Pancreas (tissue), 10 donors: ENCODE measurements at places on chromosomes 11 and 22.

DNA sequence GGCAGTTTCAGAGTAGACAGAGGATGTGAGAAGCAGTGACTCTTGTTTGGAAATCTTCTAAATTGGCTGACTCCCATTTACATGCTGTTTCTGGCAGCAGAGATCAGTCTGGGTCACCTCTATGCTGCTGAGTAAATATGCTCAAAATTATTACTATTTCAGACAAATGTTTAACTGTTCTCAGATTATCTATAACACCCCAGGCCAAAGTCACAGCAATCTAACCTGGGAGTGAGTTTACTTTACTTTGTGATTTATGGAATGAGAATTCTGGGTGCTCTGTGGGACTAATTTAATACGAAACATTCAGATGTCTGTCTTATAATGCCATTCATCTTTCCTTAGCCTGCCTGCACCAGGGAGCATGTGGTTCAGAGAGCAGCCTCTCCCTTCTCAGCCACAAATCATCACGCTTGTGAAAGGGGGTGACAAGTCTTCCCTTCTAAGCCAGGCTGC, 282.5 kb upstream of the MPPED2 start:
- DNase-seq = no peak

DNA sequence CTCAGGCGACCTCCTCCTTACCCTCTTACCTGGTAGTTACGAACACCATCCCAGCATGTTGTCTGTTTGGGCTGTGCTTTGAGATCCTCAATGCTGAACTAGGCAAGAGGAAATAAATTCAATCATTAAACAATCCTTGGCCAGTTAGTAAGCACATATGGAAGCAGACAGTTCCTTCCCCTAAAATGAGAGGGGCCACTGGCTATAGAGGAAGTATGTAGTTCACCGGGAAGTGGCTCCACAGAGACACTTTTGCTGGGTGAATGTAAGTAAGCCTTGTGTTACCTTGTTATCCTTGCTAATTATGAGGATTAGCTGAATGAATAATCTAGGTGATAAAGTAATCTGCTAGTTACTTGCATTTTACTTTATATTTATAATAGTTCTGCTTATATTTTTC, 2.9 kb downstream of the THYN1 start:
- no peak for DNase-seq

- DNase-seq = no peak
These were observed 7.2 kb downstream of the RPL27A start for GRCh38 chr11:8689726-8690255.

- DNase-seq = no peak
These were observed 86.8 kb downstream of the SLC1A2 start for GRCh38 chr11:35332524-35332923.

- no peak for DNase-seq
These were observed 82.0 kb upstream of the OR5AK2 start for GRCh38 chr11:56906683-56907148.

GRCh38 chr22:44033694-44034093, 9.6 kb downstream of the PARVB start:
- no peak for DNase-seq

DNA sequence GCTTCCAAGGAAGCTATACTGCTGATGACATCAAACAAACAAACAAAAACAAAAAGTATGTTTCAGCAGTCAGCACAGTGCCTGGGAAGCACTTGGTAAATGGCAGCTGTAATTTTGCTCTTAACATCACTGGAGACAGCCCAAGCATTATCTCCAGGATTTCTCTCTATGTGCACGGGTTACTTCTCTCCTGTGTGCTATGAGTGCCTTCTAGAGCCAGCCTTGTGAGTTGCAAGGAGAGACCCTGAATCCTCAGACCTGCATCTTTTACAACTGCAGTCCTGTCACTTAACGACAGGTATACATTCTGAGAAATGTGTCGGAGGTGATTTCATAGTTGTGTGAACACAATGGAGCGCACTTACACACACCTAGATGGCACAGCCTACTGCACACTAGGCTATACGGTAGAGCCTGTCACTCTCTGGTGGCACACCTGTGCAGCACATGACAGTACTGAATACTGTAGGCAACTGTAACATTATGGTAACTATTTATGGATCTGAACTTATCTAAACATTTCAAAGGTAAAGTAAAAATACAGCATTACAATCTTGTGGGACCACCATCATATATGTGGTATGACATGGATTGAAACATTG, 662.5 kb upstream of the B3GAT1 start:
- no peak for DNase-seq

DNA sequence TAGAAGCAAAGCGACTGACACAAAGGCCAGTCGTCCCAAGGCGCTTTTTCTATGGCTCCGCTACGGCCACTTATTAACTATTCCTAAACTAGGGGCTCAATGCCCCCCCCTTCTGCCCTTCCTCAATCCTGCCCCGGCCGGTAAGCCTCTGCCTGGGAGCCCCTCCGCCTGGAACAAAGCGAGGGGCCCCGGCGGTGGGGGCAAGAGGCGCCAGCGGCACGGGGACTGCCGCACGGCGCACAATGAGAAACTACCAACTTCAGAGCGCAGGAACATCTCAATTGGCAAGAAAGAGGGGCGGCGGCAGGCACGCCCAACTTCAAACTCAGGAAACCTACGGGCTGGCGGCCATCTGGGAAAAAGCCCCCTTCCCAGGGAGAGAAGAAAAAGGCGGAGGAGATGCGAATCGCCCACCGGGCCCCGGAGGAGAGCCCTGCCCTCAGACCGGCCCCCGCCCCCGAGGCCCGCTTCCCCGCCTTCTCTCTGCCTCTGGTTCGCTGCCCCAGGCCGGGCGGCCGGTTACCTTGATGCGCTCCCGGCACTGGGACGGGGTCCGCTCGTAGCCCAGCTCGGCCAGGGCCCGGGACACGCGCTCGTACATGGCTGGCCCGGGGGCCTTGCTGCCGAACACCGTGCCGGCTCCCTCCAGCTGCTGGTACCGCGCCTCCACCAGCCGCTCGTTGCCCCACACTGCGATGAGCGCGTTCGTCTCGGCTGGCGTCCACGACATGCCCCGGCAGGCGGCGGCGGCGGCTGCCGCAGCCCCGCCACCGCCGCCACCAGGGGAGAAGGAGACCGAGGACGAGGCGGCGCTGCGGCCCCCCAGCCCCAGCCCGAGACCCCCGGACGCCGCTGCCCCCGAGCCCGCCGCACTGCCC, 619 bp downstream of the MSANTD2 start:
- peak; percentile 19 for DNase-seq

DNA sequence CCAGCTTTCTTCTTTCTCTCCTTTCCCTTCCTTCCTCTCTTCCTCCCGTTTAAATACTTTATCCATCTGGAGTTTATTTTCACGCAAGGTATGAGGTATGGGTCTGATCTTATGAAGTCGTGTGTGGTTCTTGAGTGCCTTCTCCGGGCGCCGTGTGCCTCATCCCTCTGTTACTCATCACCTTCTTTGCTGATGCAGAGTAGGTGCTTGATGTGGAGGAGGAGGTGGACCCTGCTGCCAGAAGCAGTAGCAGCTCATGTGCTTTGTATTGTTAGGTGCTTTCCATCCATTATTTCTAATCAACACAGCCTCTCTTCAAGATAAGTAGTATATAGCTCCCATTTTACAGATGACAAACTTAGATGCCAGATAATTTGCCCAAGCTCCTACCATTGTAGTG, 47.0 kb downstream of the TNRC6B start:
- no peak for DNase-seq

DNA sequence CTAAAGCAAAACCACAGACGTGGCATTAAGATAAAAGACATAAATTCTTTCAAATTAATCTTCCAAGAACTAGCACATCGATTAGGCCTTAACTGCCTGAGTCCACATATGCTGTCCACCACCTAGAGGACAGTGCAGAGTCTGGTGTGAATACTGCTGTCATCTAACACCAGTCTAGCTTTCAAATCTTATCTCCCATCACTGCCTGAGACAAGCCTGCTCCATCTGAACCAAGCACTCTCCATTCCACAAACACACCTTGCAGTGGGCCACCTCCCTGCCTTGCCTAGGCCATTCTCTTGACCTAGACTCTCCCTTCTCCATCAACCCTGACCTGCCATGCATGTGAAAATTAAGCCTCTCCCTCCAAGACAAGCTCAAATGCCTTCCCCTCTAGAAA, 129.5 kb upstream of the PITPNB start:
- no peak for DNase-seq

DNA sequence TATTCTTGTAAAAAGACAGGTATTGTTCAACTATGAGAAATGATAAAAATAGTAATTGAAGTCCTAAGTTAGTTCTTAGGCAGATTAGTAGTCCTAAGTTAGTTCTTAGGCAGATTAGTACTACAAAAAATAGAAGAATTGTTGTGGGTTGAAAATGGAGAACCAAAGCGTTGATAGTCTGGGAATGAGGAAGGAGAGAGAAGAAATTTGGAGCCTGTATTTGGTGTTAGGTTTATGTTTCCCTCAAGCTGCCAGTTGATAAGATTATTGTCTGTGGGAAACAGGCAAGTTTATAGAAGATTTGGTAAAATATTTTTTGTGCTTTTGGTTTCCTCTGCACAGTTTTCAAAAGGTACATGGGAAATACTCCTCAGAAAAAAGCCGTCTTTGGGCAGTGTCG, 3.6 kb downstream of the BCO2 start:
- DNase-seq = no peak

- DNase-seq = peak; percentile 52
These were observed 7.6 kb downstream of the ARVCF start for GRCh38 chr22:20009018-20009491.

DNA sequence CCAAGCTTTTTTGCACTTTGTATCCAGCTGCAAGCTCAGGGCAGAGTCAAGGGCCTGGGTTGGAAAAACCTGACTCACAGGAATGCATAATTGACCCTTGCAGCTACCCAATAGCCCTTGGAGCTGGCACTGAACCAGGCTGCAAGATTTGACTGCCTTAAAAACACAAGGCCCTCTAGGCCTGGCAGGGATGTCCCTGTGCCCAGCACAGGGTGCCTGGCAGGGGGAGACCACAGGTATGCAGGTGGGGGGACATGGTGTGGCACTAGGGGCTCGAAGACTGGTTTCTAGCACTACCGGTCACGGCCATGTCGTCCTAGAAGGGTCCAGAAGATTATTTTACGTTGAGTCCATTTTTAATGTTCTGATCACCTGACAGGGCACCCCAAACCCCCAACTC, 30.2 kb downstream of the SBF1 start:
- no peak for DNase-seq

DNA sequence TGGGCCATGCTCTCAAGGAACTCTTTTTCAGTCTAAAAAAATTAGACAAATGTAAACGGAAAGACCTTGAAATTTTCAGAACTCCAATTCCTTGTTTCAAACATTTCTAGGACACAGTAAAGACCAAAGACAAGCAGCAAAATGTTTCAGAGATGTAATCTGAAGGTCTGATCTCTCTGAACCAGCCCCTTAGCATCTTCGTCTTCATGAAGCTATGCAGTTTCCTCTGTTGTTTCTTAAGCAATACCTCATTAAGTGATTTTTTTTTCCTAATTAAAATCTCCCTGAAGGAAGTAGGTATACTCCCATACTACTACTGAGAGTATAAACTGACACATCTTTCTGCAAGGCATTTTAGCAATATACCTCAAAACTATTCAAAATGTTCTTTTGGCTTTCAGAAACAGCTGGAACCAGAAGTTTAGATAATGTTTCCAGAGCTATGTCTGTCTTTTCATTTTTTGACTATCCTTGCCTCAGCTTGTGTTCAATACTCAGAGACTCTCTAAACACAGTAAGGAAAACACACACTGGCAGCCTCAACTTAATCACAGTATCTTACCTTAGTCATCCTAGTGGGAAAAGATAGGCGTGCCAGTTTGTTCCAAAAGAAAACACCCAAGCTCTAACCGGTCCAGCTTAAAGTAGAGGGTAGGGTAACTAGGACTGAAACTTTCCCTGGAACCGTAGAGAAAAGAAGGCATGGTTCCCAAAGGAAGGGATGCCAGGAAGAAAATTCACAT, 25.1 kb downstream of the SBF2 start:
- no peak for DNase-seq

DNA sequence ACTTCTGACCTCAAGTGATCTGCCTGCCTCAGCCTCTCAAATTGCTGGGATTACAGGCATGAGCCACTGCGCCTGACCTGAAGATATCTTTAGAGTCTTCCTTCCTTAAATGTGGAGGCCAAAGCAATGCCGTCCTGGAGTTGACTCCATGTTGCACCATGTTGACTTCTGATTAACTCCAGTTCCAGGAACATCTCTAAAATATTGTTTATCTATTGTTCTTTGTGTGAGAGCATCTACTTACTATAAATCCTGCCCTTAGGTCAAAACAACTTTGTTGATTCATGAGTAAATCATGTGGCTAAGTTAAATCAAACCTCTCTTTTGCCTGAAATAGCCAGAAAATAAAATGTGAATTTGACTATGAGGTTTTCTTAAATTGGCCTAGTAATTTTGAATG, 56.6 kb upstream of the CAPRIN1 start:
- DNase-seq = no peak

- no peak for DNase-seq
These were observed 22.3 kb downstream of the DHCR7 start for GRCh38 chr11:71425860-71426259.

DNA sequence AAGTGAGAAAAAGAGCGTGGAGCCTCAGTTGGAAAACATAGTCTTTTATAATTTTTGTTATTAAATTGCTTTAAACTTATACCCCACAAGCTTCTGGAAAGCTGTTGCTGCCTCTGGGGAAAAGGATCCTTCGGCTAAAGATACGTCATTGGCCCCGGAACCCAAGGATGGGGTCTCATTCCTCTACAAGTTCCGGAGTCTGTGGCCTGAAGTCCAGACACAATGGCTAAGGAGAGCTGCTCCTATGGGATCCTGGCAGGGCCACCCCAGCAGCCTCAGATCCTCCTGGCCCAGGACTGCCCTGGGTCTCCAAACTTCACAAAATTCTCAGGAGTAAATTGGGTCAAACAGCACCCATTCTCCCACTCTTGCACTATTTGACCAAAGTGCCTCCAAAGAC, 5.9 kb downstream of the WT1 start:
- DNase-seq = no peak

- peak; percentile 83 for DNase-seq
These were observed 4.5 kb downstream of the GSTT2 start for GRCh38 chr22:23984430-23984829.

- DNase-seq = no peak
These were observed 61.6 kb downstream of the KREMEN1 start for GRCh38 chr22:29134448-29134847.

DNA sequence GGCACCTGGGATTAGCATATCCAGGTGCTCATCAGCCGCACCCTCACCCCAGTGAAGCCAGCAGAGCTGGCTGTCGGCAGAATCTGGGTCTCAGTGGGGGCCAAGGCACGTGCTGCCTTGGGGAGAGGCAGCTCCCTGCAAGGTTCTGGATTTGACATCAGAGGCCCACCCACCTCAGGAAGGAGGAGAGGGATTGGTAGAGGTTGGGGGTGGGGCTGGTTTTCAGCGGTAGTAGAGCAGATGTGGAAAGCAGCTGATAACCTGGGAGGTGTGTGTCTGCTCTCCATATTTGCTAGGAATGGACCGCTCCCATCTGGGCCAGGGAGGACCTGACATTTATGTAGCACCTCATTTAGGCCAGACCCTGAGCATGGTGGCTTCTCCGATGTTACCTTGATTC, 147.5 kb downstream of the GRIK4 start:
- DNase-seq = no peak

GRCh38 chr11:94576306-94576705, 9.1 kb downstream of the PIWIL4 start:
- no peak for DNase-seq
